ENCODE measurements at places on chromosomes 6 and 20.

GRCh38 chr20:14855171-14855570 is 517.8 kb upstream of the FLRT3 start:
- no peak for DNase-seq

DNA sequence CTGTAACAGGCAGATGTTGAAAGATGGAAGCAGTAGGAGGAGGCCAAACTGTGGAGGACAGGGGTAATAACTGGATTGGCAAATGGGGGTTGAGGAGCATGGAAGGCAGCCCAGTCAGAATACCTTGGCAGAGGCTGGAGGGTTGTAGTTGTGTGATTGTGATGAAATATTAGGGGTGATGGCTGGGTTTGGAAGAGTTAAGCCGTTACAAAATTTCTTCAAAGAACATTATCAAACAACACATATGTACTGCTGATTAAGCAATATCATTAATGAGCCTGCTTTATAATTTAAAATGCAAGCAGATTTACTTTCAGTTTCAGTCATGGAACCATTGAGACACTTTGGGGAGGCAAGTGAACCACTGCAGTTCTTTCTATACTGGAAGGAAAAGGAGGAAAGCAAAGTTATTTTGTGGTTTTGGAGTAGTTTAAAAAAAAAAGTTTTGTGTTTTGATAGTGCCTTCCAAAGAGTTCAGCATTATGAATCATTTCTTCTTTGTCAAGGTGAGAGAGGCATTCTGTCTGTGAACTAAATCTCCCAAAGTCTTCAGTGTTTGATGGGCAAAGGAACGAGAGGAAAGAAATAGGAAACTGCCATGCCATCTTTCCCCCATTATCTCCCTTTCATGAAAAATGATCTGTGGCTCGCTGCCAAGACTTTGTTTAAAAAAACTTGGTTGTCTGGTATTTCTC is 20.7 kb downstream of the FOXO3 start:
- no peak for DNase-seq

DNA sequence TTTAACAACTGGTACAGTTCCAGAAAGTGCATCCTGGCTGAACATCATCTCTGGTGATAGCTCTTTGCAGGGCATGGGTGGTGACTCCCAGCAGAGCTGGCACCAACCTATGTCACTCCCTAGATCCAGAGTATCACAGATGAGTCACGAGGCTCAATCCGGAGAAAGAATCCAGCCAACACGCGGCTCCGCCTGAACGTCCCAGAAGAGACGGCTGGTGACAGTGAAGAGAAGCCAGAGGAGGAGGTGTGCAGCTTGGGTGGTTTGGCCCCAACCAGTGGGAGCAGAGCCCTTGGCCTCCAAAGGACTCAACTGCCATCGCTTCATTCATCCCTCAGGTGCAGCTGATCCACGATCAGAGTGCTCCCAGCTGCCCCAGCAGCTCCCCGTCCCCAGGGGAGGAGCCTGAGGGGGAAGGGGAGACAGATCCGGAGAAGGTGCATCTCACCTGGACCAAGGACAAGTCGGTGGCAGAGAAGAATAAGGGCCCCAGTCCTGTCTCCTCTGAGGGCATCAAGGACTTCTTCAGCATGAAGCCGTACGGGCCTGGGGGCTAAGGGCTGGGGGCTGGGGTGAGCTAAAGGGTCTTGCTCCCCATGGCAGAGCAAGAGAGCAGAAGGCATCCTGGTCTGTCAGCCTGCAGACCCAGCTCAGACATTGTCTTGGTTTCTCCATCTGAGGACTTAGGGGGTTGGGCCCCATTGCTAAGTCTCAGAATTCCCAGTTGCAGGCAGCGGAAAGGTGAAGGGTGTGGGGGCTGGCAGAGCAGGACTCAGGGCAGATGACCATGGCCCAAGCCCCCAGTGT is 27.2 kb downstream of the SLC12A5 start:
- DNase-seq = no peak

- DNase-seq = no peak
These were observed 64.0 kb downstream of the BLOC1S5 start for GRCh38 chr6:8000188-8000596.

- DNase-seq = no peak
These were observed 17.4 kb downstream of the PEX3 start for GRCh38 chr6:143468026-143468425.

- DNase-seq = peak; percentile 32
These were observed 34.2 kb downstream of the DTNBP1 start for GRCh38 chr6:15628499-15629131.

GRCh38 chr20:3687655-3688054 is 5.8 kb upstream of the ADAM33 start:
- no peak for DNase-seq

Measured in GM04504 (cell line).